ENCODE measurements at places on chromosomes 11 and 22. TPM values are rescaled to one million over a fixed set of nuclear protein-coding genes. Genes with fewer than 3 reads are reported as not detected.

Gene C11orf52
- not detected for total RNA-seq

Gene IGSF9B
- total RNA-seq: 46.5 TPM

Gene SCGB1D2
- total RNA-seq: not detected

Gene OR5B17
- not detected for total RNA-seq

Gene NELL1
- not detected for total RNA-seq

Gene TANGO2
- total RNA-seq: 21.5 TPM

Gene GAL3ST3
- 0.70 TPM for total RNA-seq

Gene APOBEC3A
- total RNA-seq: not detected

Gene OR10A2
- total RNA-seq: not detected

Gene ARHGAP20
- total RNA-seq: 0.08 TPM

Gene OLFML1
- total RNA-seq: not detected

Gene LRRC4C
- not detected for total RNA-seq

Gene DNAJB7
- not detected for total RNA-seq

Gene KRTAP5-2
- total RNA-seq: not detected

Gene MRGPRX3
- total RNA-seq: not detected

Gene ANO9
- 22.2 TPM for total RNA-seq

Gene GRK2
- total RNA-seq: 211 TPM
